Stimulated activated CD8-positive, alpha-beta memory T cell treated with anti-CD3 and anti-CD28 coated beads, Interleukin-15, amount 100 ng/mL, for 4 hours (primary cell): ENCODE measurements at places on chromosomes 2 and 18.

GRCh38 chr2:200430017-200430416 is 79.9 kb downstream of the KCTD18 start:
- no peak for DNase-seq

GRCh38 chr2:35468245-35468644 is 887.3 kb upstream of the CRIM1 start:
- DNase-seq: no peak

GRCh38 chr18:35604369-35604768 is 22.8 kb downstream of the GALNT1 start:
- DNase-seq: no peak

DNA sequence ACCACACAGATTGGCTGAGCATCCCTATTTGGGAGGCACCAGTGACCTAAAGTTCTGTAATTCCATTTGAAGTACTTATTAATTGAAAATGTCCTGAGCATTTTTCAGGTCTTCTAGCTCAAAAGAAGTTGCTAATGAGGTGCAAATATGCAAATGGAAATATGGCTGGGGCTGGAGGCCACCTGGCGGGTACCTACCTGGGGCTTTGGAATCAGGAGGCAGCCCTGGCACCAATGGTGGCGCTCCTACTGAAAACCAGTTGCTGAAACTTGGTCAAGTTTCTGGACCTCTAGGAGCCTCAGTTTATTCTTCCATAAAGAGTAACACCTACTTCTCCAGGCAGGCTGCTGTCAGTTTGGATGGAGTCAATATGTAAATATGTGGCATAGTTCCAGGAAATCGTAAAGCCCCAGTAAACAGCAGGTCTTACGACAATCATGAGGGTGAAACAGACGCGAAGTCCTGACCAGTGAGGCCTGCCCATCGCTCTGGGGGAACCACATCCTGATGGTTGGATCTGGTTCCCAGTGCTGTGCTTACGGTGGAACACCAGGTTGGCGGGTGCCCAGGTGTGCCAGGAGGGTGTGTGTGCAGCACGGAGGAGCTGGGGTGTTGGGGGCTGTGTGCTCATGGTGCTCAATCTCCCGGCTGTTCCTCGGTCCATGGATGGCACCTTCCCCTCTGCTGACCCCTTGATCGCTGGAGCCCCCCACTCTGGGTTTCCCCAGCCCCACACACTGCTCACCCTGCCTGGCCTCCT is 186.1 kb downstream of the TWIST2 start:
- DNase-seq: no peak

DNA sequence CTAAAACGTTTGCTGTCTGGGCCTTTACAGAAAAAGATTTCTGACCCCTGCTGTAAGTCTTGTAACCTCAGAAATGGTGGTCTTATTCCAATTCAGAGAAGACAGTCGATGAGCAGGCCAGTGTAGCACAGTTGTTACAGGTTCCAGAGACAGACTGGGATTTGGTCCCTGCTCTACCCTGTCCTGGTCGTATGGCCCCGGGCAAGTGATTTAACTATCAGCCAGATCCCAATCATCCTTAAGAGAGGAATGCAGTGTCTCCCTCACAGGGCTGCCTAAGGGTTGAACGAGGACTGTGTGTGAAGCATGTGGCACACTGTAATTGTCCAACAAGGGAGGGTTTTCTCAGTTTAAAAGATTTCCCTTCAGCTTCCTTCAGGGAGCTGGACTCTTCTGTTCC is 47.2 kb downstream of the HK2 start:
- DNase-seq: no peak
